ENCODE measurements at places on chromosomes 2 and 18. TPM values are rescaled to one million over a fixed set of nuclear protein-coding genes. Genes with fewer than 3 reads are reported as not detected.

Gene B3GNT7
- not detected for total RNA-seq

Gene KCNF1
- not detected for total RNA-seq

Gene FBXO15
- total RNA-seq, result 0.23 TPM

Gene CLASP1
- 22.3 TPM for total RNA-seq

Gene ACTG2
- total RNA-seq, result 0.35 TPM

Gene SLC11A1
- total RNA-seq, result 0.12 TPM

Gene TCF7L1
- total RNA-seq, result 2.0 TPM

Gene IL36B
- not detected for total RNA-seq

Gene POLR1A
- total RNA-seq, result 10.6 TPM

Gene TXNL4A
- 85.2 TPM for total RNA-seq

Gene MSTN
- not detected for total RNA-seq

Gene KLF11
- 2.0 TPM for total RNA-seq

Gene TBR1
- not detected for total RNA-seq

Gene LHCGR
- total RNA-seq, result not detected

Gene SYT4
- not detected for total RNA-seq

Gene STPG4
- 0.23 TPM for total RNA-seq

Gene ANKRD23
- 0.53 TPM for total RNA-seq

Gene MROH2A
- 0.15 TPM for total RNA-seq

Gene VWA3B
- total RNA-seq, result not detected

Gene DYTN
- not detected for total RNA-seq

Gene MRPL33
- 74.1 TPM for total RNA-seq

Gene KCNIP3
- 2.9 TPM for total RNA-seq

Gene NCKAP5
- total RNA-seq, result 1.7 TPM

Gene SERTAD2
- total RNA-seq, result 3.7 TPM

Gene VRK2
- 5.5 TPM for total RNA-seq

Gene APLF
- total RNA-seq, result 9.0 TPM

Gene TRIM54
- total RNA-seq, result not detected

Gene CD8B2
- 0.23 TPM for total RNA-seq

Gene RAB6C
- total RNA-seq, result not detected

Gene MALT1
- total RNA-seq, result 8.4 TPM

Gene ZAP70
- not detected for total RNA-seq

Gene SKOR2
- total RNA-seq, result not detected

Gene C2orf72
- under 0.01 TPM for total RNA-seq

Gene UNC50
- total RNA-seq, result 40.1 TPM

Gene AGPS
- 72.9 TPM for total RNA-seq

Gene NRP2
- total RNA-seq, result 6.2 TPM

Gene CLK1
- 40.3 TPM for total RNA-seq

Gene CD8A
- total RNA-seq, result not detected

Gene KRTCAP3
- not detected for total RNA-seq

Gene REG3A
- not detected for total RNA-seq

Gene CD28
- not detected for total RNA-seq

Gene ILKAP
- 15.4 TPM for total RNA-seq

Gene SKA1
- total RNA-seq, result 3.5 TPM

Gene SLC30A3
- 0.38 TPM for total RNA-seq

Gene TYMS
- total RNA-seq, result 14.7 TPM

Measured in smooth muscle cell of the coronary artery (primary cell).